ENCODE measurements at places on chromosomes 5 and 9. TPM values are rescaled to one million over a fixed set of nuclear protein-coding genes. Genes with fewer than 3 reads are reported as not detected.
A peak's percentile ranks its signal among the peaks of the same experiment; 100 is the strongest.

The ASS1 gene
- 108 TPM for total RNA-seq

The CYLC2 gene
- not detected for total RNA-seq

The FOXD4 gene
- not detected for total RNA-seq

The IRGM gene
- total RNA-seq = not detected

The INSL6 gene
- total RNA-seq = not detected

The PRUNE2 gene
- total RNA-seq = 13.2 TPM

The ATP10B gene
- total RNA-seq = 0.10 TPM

The FBP1 gene
- 1.0 TPM for total RNA-seq

The LCNL1 gene
- total RNA-seq = not detected

The SLC34A1 gene
- not detected for total RNA-seq

The EDIL3 gene
- total RNA-seq = 47.2 TPM

The SHISAL2B gene
- total RNA-seq = 8.6 TPM

The ERCC8 gene
- 17.3 TPM for total RNA-seq

The TMEM252 gene
- not detected for total RNA-seq

The C9orf50 gene
- not detected for total RNA-seq

GRCh38 chr9:80948066-80948465 lies 741.3 kb downstream of the TLE1 start:
- no peaks in the 10 kb centered on the region for H3K36me3 ChIP-seq
- no peaks in the 10 kb centered on the region for H3K4me1 ChIP-seq
- no peak for DNase-seq
- H3K4me3 ChIP-seq = no peak overlapping the region

DNA sequence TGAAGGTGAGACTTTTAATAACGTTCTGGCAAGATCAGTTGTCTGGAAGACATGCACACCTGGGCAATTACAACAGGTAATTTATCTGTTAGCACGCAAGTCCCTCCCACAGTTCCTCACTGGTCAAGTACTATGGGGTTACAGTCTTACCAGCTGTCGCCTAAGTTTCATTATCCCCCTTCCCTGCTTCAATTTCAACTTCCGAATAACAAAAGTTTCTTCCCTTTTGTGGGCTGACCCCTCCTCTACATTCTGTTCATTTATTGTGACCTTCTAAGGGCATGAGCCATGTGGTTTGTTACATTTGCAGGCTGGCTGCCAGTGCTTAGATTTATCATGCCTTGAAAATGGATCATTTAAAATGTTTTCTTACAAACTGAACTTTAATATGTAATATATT lies 16.5 kb downstream of the GAPT start:
- no peak for DNase-seq
- H3K27ac ChIP-seq = no peak overlapping the region
- H3K4me3 ChIP-seq = no peak overlapping the region
- H3K36me3 ChIP-seq = no peaks in the 10 kb centered on the region

GRCh38 chr5:4646715-4647375 lies 493.3 kb upstream of the ADAMTS16 start:
- no peak overlapping the region for H3K27ac ChIP-seq
- no peak overlapping the region for H3K4me3 ChIP-seq
- no peaks in the 10 kb centered on the region for H3K4me1 ChIP-seq
- no peaks in the 10 kb centered on the region for H3K27me3 ChIP-seq
- no peak for DNase-seq

GRCh38 chr9:130359819-130360218 lies 84.9 kb upstream of the ASS1 start:
- H3K27me3 ChIP-seq = no peaks in the 10 kb centered on the region
- DNase-seq = no peak

DNA sequence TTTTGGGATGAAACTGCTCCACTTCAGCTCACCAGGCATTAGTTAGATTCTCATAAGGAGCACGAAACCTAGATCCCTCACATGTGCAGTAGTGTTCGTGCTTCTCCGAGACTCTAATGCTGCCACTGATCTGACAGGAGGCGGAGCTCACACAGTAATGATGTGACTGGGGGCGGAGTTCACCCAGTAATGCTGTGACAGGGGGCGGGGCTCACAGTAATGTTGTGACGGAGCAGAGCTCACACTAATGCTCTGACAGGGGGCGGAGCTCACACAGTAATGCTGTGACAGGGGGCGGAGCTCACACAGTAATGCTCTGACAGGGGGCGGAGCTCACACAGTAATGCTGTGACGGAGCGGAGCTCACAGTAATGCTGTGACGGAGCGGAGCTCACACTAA lies 27.1 kb upstream of the LRRC14B start:
- H3K4me1 ChIP-seq = no peaks in the 10 kb centered on the region
- H3K27me3 ChIP-seq = no peaks in the 10 kb centered on the region
- no peak overlapping the region for H3K4me3 ChIP-seq
- peaks cover 36% of the 10 kb centered on the region for H3K36me3 ChIP-seq
- DNase-seq = no peak

GRCh38 chr5:6705959-6706358 lies 7.3 kb upstream of the TENT4A start:
- no peak overlapping the region for H3K27ac ChIP-seq
- no peaks in the 10 kb centered on the region for H3K36me3 ChIP-seq
- H3K4me3 ChIP-seq = no peak overlapping the region
- H3K4me1 ChIP-seq = peaks cover 9% of the 10 kb centered on the region

GRCh38 chr9:110842169-110842568 lies 173.6 kb downstream of the MUSK start:
- H3K4me3 ChIP-seq = no peak overlapping the region
- H3K36me3 ChIP-seq = no peaks in the 10 kb centered on the region
- no peaks in the 10 kb centered on the region for H3K4me1 ChIP-seq

DNA sequence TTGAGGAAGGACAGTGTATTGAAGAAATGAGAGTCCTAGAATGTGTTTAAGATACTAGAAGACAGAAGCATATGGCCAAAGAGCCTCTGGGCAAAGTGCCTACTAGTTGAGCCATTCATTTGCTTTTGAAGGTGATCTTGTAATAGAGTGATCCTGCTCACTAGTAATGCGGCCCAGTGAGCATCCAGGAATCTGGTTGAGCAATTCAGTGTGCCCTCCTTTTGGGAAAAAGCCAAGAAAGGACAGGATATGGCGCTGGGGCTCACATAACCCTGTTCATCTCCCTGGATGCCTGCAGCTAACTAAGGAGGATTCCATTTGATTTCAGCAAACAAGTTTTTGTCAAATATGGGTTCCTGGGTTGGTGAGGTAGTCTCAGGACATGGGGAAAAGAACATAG lies 16.3 kb downstream of the ADAM19 start:
- no peak overlapping the region for H3K4me3 ChIP-seq
- no peak for DNase-seq
- H3K27me3 ChIP-seq = no peaks in the 10 kb centered on the region
- H3K36me3 ChIP-seq = no peaks in the 10 kb centered on the region
- H3K4me1 ChIP-seq = peaks cover 2% of the 10 kb centered on the region
- no peak overlapping the region for H3K27ac ChIP-seq

- H3K4me3 ChIP-seq = peak overlapping the region; percentile 58
- no peak overlapping the region for H3K27ac ChIP-seq
- H3K27me3 ChIP-seq = no peaks in the 10 kb centered on the region
- peak; percentile 93 for DNase-seq
Measured at GRCh38 chr9:95127249-95128176, 190.0 kb downstream of the FANCC start.

GRCh38 chr5:42668254-42668653 lies 88.4 kb upstream of the CCDC152 start:
- no peak for DNase-seq
- no peaks in the 10 kb centered on the region for H3K36me3 ChIP-seq
- no peak overlapping the region for H3K4me3 ChIP-seq
- H3K27ac ChIP-seq = no peak overlapping the region
- H3K4me1 ChIP-seq = no peaks in the 10 kb centered on the region
- no peaks in the 10 kb centered on the region for H3K27me3 ChIP-seq

- H3K27me3 ChIP-seq = no peaks in the 10 kb centered on the region
- H3K27ac ChIP-seq = no peak overlapping the region
- no peaks in the 10 kb centered on the region for H3K36me3 ChIP-seq
- DNase-seq = no peak
- H3K4me3 ChIP-seq = no peak overlapping the region
Measured at GRCh38 chr9:100601216-100601615, 23.3 kb downstream of the CAVIN4 start.

DNA sequence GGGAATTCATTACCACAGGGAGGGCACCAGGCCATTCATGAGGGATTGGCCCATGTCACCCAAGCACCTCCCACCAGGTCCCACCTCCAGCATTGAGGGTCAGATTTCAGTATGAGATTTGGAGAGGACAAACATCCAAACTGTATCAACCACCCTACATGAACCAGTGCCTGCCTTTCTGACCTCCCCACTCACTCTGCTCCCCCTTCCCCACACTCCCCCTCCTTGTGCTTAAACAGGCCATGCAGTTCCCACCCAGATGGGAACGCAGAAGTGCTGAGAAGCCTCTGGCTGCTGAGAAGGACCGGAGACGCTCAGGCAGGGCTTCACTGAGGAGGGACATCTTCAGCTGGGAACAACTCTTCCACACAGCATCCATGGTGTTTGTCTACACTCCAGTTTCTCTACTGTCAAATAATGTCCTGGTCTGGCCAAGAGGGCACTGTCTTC lies 30.0 kb upstream of the ADAMTS2 start:
- no peak overlapping the region for H3K27ac ChIP-seq
- H3K4me1 ChIP-seq = no peaks in the 10 kb centered on the region
- H3K4me3 ChIP-seq = no peak overlapping the region
- H3K36me3 ChIP-seq = no peaks in the 10 kb centered on the region
- no peak for DNase-seq

GRCh38 chr5:146751781-146752401 lies 126.7 kb downstream of the PPP2R2B start:
- no peaks in the 10 kb centered on the region for H3K36me3 ChIP-seq
- H3K27ac ChIP-seq = no peak overlapping the region
- no peak for DNase-seq
- H3K27me3 ChIP-seq = no peaks in the 10 kb centered on the region
- H3K4me3 ChIP-seq = no peak overlapping the region

- no peaks in the 10 kb centered on the region for H3K27me3 ChIP-seq
- no peak overlapping the region for H3K27ac ChIP-seq
- H3K36me3 ChIP-seq = peaks cover 63% of the 10 kb centered on the region
- DNase-seq = no peak
Measured at GRCh38 chr9:35714579-35715252, 17.3 kb downstream of the TLN1 start.

DNA sequence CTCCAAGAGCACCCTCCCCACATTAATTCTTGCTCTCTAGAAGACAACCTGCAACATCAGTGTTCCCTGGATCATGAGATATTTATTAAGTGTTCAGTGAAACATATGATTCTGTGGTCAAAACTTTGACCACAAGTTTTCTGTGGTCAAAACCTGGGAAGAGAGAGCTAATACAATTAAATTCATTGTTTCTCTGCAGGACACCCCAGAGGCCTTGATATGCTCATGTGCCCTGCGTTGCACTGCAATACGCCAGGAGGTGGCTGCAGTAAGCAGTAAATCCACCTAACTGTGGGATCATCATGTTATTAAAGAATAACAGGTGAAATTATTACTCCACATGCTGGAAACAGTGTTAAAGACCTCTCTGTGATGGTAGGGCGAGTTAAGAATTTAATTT lies 109.3 kb upstream of the SPDL1 start:
- 0 out of 2 replicates have a peak, but pooled peaks cover 3% of the 10 kb centered on the region for H3K4me1 ChIP-seq
- no peaks in the 10 kb centered on the region for H3K27me3 ChIP-seq
- no peak overlapping the region for H3K4me3 ChIP-seq
- no peak overlapping the region for H3K27ac ChIP-seq
- DNase-seq = no peak

DNA sequence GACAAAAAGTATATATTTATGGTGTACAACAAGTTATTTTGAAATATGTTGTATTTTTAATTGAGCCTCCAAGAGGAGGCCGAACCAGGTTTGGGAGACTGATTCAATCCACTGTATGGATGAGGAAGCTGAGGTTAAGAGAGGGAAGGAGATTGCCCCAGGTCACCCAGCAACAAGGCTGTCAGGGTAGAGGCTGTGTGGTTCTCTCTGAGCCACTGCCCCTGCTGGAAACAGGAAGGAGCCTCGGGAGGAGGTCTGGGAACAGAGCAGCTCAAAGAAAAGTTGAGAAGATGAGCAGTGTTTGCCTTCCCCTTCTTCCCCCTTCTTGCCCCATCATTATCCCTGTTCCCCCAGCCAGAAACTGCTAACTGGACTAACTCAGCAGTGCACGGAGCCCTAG lies 6.6 kb upstream of the FAT2 start:
- DNase-seq = no peak
- H3K27me3 ChIP-seq = no peaks in the 10 kb centered on the region
- H3K4me3 ChIP-seq = no peak overlapping the region
- no peaks in the 10 kb centered on the region for H3K36me3 ChIP-seq
- peaks cover 9% of the 10 kb centered on the region for H3K4me1 ChIP-seq
- no peak overlapping the region for H3K27ac ChIP-seq

GRCh38 chr9:114434878-114435311 lies 47.1 kb upstream of the AKNA start:
- DNase-seq = peak; percentile 31
- no peaks in the 10 kb centered on the region for H3K36me3 ChIP-seq
- H3K27ac ChIP-seq = no peak overlapping the region
- no peaks in the 10 kb centered on the region for H3K4me1 ChIP-seq
- no peak overlapping the region for H3K4me3 ChIP-seq

GRCh38 chr5:129664336-129664937 lies 83.5 kb upstream of the MINAR2 start:
- H3K4me1 ChIP-seq = no peaks in the 10 kb centered on the region
- H3K36me3 ChIP-seq = 0 out of 2 replicates have a peak, but pooled peaks cover 3% of the 10 kb centered on the region
- no peak for DNase-seq
- no peak overlapping the region for H3K4me3 ChIP-seq
- no peaks in the 10 kb centered on the region for H3K27me3 ChIP-seq

DNA sequence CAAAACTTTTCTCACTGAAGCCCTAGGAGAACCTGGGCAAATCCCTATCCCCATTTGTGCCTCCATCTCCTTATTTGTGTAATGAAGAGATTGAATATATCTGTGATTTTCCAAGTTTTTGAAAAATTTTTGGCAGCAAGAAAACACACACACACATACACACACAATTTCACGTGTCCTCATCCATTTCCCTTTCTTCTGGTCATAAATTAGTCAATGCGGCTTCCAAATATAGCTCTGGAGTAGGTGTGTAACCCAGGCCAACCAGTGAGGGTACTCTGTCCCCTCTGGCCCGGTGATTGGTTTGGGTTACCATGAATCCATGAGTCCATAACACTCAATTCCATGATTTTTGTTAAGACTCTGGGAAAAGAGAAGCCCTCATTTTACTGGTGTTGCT lies 12.7 kb downstream of the CSF1R start:
- H3K4me1 ChIP-seq = no peaks in the 10 kb centered on the region
- H3K36me3 ChIP-seq = no peaks in the 10 kb centered on the region
- H3K4me3 ChIP-seq = no peak overlapping the region
- no peak for DNase-seq
- H3K27me3 ChIP-seq = no peaks in the 10 kb centered on the region
